ENCODE measurements at places on chromosomes 16 and 17.

DNA sequence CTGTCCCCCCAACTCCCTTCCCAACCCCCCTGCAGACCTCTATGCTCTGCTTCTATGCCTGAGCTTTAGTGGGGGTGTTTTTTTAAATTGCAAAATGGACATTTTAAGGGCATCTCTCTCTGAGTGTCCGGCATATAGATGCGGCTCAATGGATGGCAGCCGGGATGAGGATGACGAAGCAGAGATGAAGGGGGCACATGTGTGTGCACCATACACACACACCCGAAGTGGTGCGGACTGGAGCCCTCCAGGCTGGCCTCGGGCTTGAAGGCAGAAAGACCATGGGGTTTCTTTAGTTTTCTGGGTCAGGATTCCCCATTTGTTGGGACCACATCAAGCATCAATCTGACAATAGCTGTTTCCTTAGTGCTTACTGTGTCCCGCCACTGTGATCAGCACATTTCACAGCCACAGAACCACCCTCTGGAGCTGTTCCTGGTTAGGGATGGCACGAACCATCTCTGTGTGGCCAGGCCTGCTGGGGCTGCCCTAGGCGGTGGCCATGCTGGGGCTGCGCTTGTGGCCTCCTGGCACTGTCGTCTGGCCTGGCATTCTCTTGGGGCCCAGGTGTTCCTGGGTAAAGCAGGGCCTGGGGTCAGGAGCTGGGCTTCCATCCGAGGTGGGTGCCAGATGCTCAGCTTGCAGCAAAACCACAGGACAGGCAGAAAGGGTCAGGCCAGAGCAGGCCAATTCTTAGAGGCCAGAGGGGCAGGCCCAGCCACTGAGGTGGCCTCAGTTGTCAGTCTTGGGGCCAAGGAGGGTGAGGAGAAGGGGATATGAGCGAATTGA, 49.9 kb downstream of the NT5M start:
- no peak for DNase-seq

- DNase-seq: no peak
Measured at GRCh38 chr16:7398536-7398935, 65.9 kb downstream of the RBFOX1 start.

- DNase-seq: no peak
Measured at GRCh38 chr17:55521186-55521585, 9.9 kb upstream of the SMIM36 start.

DNA sequence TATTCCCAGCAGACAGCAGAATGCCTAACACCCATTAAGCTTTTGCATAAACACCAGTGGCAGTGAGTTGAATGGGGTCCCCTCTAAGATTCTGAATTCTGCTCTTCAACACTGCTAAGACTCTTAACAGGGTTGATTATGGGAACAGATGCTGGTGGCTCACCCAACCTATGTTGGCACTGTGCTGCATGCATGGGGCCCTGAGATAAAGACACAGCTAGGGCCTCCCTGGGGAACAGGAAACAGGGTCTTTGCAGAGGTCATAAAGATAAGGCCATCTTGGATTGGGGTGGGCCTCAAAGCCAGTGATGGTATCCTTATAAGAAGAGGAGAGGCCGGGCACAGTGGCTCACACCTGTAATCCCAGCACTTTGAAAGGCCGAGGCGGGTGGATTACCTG, 190.8 kb downstream of the SLC39A11 start:
- no peak for DNase-seq

DNA sequence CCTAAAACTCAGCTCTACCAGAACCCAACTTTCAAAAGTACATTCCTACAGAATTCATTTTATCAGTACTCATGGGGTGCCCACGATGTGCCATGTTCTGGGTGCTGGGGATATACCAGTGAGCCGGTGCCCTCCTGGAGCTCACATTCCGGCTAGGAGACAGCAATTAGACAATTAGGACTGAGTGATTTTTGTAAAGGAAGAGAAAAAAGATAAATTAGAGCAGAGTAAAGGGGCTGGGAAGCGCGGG, 449 bp upstream of the MRPL58 start:
- DNase-seq: no peak

DNA sequence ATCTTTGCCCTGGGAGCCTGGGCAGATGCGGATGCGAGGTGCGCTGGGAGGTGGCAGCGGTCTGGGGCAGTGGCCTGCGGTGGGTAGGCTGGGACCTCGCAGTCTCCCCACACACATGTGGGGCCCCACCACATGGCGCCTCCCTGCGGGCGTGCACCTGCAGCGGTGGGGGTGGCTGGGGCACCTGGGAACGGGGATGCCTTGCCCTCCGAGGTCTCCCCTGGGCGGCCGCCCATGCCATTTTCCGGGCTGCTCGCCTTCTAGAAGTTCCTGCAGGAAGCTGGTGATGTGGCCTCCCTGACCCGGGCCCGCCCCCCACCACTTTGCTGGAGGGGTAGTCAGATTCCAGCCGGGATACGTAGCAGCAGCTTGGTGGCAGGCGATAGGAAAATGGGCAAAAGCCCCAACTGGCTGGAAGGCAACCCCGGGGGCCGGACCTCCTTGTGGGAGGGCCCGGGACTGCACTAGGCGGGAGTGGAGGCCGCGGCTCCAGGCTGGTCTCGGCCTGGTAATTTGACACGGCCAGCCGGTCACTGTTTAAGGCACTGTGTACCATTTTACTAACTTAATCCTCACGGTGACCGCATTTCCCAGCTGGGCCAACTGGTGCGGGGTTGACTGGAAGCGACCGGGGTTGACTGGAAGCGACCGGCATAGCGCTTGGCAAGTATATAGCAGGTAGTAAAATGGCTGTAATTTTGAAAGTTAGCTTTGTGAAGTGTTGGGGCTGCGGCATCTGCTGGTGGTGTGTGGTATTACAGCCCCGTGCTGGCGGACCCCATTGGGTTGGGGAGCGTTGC, 38.5 kb downstream of the IGF2BP1 start:
- DNase-seq: peak; percentile 69

DNA sequence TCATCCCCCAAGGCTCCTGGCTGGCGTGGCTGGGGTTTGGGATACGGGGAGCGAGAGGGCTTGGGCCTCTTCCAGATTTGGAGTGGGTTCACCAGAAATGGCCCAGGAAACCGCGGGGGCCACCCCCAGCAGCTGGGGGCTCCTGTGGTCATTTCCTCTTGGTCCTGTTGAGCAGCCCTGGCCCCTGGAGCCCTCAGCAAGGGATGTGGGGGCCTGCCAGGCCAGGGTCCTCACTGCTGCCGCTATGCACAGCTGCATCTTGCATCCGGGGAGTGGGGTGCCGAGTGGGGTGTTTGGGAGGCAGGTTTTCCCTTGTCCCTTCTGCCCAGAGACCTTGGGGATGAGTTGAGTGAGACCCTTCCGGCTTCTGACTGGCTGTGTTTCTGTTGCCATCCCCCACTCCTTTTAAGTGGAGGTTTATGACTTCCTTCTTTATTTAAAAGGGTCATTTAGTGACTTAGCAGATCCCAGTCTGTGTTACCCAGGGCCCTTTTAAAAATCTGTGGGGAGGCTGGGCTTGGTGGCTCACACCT, 319.8 kb downstream of the SEC14L1 start:
- peak; percentile 62 for DNase-seq

GRCh38 chr17:81460856-81461460, 51.6 kb downstream of the ACTG1 start:
- DNase-seq: peak; percentile 90

GRCh38 chr16:79599256-79599836, 1.2 kb downstream of the MAF start:
- peak; percentile 70 for DNase-seq

DNA sequence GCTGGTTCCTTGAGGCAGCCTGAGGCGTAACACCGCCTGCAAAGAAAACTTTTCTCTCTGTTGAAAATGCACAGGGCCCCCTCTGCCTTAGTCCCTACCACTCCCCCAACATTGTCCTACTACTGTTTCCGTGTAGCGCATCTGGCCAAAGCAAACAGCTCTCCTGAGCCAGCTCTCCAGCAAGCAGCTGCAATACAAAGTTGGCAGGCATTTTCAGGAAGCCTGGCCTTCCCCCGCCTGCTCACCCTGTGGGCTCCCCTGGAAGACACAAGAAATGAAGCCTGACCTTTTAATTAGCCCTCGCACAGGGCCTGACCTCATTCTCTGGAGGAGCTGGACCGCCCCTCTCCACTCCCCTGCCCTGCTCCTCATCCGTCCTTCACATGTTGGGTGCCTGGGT, 66.7 kb downstream of the SOX9 start:
- DNase-seq: peak; percentile 73

- no peak for DNase-seq
Measured at GRCh38 chr17:20012017-20012536, 2.9 kb downstream of the SPECC1 start.

DNA sequence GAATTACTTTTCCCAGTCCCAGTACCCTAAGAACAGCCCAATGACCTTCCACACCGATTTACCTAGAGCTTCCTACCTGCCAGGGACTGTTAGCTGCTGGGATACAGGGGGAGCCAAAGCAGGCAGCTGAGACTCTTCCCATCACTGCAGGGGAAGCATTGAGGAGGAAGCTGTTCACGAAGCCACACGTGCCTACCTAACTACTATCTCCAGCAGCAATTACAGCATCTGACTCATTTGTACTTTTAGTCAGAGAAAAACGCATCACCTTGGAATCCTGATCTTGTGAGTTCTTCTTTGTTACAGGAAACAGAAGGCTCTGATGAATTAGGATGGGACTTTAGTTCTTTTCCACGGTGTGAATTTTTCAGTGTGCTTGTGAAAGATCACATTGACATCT, 113.7 kb upstream of the DHX40 start:
- no peak for DNase-seq

GRCh38 chr16:15671530-15672117, 21.6 kb downstream of the NDE1 start:
- DNase-seq: no peak

GRCh38 chr16:10765772-10766171, 22.1 kb downstream of the NUBP1 start:
- DNase-seq: no peak

DNA sequence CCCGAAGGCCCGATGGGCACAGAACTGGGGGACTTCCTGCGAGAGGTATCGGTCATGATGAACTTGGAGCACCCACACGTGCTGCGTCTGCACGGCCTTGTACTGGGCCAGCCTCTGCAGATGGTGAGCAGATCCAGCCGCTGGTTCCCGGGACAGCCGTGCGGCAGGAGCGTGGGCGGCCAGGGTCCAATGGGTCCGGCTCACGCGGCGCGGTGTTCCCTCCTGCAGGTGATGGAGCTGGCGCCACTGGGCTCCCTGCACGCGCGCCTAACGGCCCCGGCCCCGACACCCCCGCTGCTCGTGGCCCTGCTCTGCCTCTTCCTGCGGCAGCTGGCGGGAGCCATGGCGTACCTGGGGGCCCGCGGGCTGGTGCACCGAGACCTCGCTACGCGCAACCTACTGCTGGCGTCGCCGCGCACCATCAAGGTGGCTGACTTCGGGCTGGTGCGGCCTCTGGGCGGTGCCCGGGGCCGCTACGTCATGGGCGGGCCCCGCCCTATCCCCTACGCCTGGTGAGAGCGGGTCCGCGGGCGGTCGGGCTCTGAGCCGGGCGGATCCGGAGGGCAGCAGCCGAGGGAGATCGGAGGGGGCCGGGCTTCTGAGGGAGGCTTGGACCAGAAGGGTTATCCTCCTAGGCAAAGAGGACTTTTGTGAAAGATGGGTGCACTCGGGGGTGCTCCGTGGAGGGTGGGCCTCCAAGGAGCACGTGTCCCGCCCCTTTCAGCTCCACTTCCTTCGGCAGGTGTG, 3.0 kb downstream of the TNK1 start:
- peak; percentile 72 for DNase-seq

DNA sequence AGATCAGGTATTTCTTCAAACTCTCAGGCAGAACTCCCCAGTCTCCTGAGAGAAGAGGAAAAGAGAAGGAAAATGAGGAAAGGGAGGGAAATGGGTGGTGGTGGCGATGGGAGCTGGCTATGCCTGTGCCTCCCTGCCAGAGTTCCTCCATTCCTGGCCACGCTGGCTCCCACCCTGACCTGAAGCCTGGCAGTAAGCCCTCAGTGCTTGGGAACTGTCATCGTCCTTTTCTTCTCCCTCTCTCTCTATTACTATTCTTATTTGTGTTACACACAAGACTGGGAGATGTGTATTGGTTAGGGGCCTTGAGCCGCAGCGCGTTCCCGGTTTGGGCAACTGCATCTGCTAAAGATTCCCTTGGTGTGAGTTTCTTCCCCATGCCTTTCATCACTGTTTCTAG, 44.6 kb downstream of the GOSR1 start:
- no peak for DNase-seq

GRCh38 chr17:4968486-4969046, 949 bp upstream of the SPAG7 start:
- DNase-seq: no peak

DNA sequence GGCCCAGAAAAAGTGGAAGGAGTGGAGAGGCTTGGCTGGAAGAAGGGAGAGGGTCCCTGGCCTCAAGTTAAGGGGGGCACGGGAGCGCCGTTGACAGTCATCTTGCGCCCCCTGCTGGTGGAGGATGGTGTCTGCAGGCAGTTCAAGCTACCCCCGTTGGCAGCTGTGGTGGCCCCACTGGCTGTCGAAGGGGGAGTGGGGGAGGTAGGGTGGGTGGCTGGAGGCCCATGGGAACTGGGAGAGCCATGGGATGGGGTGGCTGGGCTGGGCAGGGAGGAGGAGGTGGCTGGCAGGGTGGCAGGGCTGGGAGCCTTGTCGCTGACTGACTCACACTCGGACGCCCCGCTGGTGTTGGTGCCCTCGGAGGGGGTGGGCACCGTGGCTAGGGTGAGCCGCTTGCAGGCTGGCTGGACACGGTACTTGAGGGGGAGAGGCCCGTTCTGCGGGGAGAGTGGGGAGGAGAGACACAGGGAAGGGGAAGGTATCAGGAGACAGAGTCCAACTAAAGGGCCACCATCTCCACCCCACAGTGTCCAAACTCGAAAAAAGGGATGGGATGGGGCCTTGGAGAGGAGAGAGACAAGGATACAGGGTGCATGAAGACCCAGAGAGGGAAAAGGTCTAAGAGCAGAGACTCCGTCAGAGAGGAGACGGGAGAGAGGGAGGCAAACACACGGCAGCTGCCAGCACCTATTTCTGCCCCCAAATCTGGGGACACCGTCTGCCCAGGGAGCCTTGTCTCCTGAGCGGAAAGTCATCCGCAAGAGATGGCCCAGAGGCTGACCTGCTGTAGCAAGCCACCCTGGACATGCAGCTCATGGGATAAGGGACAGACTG, 5.2 kb downstream of the CISD3 start:
- peak; percentile 83 for DNase-seq

GRCh38 chr17:65079489-65079900, 23.0 kb upstream of the GNA13 start:
- DNase-seq: no peak

- DNase-seq: no peak
Measured at GRCh38 chr16:57527610-57528360, 8.6 kb downstream of the CCDC102A start.

Measured in Right ventricle myocardium inferior (tissue), 1 donor.